ENCODE measurements at places on chromosomes 5 and 9.

GRCh38 chr9:124452326-124452725, 2.1 kb downstream of the ADGRD2 start:
- no peak for DNase-seq

GRCh38 chr9:38029915-38030638, 39.0 kb downstream of the SHB start:
- DNase-seq = no peak

DNA sequence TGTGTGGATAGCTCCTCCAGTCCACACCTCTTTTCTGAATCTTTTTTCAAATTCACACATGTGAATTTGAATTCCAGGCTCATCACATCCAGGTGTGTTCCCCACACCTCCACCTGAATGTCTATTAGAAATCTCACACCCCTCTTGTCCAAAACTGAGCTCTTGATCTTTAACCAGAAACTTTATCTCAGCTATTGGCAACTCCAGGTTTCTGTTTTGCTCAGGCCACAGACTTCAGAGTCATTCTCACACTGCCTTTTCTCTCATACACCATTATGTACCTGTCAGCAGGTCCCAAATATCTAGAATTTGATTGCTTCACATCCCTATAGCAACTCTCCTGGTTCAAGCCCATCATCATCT, 11.6 kb downstream of the NIPSNAP3B start:
- DNase-seq = no peak

DNA sequence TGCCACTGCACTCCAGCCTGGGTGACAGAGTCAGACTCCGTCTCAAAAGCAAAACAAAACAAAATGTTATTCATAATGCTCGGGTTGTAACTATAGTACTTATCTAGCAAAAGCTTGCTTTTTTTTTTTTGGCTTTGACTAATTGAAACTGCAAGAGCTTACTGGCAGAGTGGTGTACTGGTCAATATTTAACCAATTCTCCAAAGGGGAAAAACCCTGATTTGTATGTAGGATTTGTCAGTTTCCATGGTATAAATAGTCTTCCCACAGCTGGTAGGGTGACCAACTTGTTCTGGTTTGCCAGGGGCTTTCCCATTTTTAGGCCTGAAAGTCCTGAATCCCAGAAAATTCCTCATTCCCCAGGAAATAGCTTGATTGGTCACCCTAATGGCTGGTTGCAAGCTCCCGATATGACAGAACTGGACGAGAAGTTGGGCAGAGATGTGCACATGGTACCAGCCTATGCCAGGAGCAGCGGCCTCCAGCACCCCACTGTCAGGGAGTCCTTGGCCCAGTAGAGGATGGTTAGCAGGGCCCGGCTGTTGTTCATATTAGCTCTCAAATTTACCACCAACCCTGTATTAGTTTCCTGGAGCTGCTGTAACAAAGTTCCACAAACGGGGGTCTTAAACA, 58.0 kb downstream of the FXN start:
- no peak for DNase-seq

Measured in AML-193 (cell line).